Upper lobe of right lung (tissue), 1 donor: ENCODE measurements at places on chromosomes 1 and 21. TPM values are rescaled to one million over a fixed set of nuclear protein-coding genes. Genes with fewer than 3 reads are reported as not detected.

Gene HIVEP3
- 16.6 TPM for total RNA-seq

- DNase-seq, result peak; percentile 46
Observed at GRCh38 chr1:32900371-32900955, 726 bp downstream of the TMEM54 start.

DNA sequence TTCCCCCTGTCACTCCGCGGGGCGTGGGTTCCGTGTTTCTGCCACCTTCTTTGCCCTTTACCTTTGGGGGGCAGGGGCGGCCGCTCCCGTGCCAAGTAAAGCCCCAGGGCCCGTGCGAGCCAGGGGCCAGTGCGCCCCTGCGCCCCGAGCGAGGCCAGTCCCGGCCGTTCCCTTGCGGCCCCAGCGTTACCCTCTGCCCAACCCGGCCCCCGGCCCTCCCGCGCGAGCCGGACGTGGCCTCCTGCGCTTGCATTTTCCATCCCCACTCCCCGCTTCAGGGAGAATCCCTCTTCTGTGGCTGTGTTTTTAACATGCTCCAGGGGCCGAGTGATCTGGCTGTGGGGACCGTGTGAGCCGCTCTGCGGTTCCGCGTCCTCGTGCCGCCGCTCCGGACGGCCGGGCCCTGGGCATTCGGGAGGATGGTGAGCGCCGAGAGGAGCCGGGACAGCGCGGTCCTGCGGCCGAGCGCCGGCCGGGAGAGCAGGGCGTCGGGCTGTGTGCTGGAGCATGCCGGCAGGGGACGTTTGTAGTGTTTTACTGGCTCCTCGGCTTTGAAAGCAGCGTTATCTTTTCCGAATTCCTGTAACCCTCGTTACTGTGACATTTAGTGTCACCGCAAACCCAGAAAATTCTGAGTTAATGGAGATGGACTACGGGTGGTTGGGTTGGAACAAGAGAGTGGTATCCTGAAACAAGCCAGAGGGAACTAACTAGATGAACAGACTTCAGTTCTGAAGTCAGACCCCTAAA lies 1.0 kb downstream of the GALNT2 start:
- DNase-seq, result peak; percentile 75

GRCh38 chr1:21669258-21670058 lies at the start of gene RAP1GAP:
Gene RAP1GAP, minus strand, starts transcription at chr1:21669357. Its CDS starts 49,325 bp downstream, at chr1:21620032.
- DNase-seq, result peak; percentile 78

DNA sequence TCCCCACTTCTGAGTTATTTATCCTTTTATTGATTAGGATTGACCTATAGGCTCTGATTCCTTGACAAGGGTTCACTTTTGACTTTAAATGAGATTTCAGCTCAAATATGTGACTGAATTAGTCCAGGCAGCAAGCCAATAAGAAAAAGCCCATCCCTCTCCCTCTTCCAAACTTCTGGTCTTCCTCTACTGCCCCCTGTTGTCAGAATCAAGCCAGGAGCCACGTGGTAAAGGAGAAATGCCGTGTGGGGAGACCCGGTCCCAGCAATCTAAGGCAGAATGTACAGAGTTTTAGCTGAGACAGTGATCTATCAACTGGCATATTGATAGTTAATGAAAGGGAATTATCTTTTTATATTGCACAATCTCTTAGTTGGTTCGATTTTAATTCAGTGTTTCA lies 5.2 kb downstream of the ADAMTS5 start:
- no peak for DNase-seq

Gene OLFML3
- total RNA-seq, result 43.5 TPM

DNA sequence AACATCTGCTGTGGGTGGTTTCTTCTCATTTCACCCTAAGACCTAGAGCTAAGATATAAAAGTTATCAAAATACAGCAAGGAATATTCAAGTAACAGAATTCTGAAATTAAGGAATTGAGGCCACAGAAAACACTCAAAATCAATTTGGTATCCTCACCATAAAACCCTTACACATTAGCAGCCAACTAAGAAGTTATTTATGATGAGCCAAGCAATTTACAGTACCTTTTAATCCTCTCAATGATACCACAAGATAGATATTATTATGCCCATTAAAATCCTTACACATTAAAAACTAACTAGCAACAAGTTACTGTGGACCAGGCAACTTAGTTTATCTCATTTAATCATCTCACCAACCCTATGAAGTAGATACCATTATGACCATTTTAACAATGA lies 81.6 kb downstream of the FAF1 start:
- no peak for DNase-seq

Gene CLIC6
- total RNA-seq, result 12.3 TPM

GRCh38 chr1:151680826-151681225 lies 35.8 kb downstream of the CELF3 start:
- no peak for DNase-seq

DNA sequence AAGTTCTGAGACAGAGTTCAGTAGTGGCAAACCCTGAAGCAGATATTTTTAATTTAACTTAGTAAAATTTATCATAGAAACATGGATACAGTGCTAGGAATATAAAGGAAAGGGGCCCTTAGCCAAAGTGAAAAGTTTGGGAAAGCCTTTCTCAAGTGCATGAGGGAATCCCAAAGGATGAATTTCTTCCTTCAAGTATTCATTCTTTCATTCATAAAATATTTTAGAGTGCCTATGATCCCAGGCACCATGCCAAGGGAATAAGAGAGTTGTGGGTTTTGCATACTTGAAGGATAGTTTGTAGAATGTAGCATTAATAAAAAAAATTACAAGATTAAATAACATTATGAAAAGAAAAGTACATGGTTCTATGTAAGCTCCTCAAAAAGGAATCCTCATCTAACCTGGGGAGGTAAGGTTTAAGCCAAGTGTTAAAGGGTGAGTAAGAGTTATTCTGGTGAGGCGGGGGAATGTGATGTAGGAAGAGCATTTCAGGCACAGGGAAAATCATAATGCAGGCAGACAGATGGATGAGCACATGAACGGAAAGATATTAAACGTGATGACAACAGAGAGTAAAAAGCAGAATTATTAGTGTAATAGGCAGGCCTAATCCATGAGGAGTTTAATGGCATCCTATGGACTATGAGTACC lies 40.4 kb upstream of the NTNG1 start:
- DNase-seq, result no peak

Gene JAM2
- total RNA-seq, result 38.6 TPM

DNA sequence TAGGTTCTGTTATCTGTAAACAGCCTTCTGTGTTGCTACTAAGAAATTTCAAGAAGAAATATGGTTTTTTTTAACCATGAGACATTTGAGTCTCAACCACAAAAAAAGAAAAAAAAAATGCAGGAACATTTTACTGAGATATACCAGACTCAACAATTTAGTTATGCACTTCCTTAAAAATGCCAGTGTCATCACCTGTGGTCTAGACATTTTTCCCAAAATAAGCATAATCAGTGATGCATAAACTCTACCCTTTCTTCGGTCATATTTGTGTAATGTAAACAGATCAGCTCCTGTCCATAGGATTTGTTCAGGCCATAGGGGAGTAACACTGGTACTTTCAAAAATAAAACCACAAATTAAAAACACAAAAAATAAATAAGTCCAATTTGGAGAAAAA lies 122.6 kb upstream of the TNFSF4 start:
- DNase-seq, result no peak

Gene SEMA6C
- total RNA-seq, result 6.7 TPM

Gene ANXA9
- total RNA-seq, result 1.2 TPM

Gene ORC1
- 0.43 TPM for total RNA-seq

DNA sequence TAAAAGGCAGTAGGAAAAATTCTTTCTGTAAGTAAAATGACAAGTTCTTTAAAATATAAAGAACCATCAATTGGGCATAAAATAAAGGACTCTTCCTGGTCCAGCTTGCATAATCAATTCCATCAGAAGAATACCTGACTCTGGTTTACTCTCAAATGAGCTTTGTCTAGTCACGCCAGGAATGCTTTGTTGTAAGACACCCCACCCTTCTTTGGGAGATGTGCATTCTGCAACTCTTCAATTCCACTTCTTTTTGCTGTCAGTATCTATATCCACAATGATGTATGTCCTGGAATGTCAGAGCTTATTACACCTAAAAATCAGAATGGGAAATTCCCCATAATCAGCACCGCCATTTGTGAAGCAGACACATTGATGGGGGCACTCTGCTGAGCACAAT lies 76.1 kb downstream of the PTPN14 start:
- no peak for DNase-seq

Gene NHLH1
- total RNA-seq, result not detected

GRCh38 chr1:44881011-44881632 lies 38.1 kb upstream of the PTCH2 start:
- no peak for DNase-seq

Gene SHISAL2A
- total RNA-seq, result 0.81 TPM

DNA sequence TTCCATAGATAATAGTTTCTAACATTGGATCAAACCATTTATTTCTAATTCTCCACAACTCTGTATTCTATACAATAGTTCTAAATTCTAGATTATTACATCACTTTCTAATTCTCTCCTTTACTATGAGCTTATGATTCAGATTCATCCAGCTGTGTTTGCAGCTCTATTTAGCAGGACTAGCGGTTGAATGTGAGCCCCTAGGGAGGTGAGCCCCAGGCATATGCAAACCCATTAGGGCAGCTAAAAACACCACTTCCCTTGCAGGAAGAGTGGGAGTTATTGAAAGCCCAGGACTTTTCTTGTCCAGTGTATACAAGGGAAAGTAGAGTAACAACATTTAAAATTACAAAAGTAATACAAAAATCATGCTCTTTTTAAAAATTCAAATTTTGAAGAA lies 56.9 kb downstream of the KRTAP19-8 start:
- DNase-seq, result no peak

- no peak for DNase-seq
Observed at GRCh38 chr1:8025671-8026144, 401 bp downstream of the ERRFI1 start.

DNA sequence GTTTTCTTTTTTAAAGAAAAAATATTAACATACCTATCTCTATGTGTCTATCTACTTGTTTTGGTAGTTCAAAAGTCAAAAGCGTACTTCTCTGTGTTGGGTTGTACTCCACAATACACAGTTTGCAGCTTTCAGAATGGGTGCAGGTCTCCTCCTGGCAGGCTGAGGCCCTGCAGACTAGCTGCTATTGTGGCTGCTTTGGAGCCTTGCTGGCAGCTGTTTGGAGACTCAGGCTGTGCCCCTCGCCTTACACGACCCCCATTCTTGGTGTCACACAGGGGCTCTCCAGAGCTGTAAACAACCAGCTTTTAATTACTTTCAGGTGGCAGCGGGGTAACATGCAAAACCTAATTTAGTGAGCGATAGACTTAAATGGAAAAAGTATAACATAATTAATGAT lies 160.4 kb downstream of the DSCAM start:
- DNase-seq, result no peak

DNA sequence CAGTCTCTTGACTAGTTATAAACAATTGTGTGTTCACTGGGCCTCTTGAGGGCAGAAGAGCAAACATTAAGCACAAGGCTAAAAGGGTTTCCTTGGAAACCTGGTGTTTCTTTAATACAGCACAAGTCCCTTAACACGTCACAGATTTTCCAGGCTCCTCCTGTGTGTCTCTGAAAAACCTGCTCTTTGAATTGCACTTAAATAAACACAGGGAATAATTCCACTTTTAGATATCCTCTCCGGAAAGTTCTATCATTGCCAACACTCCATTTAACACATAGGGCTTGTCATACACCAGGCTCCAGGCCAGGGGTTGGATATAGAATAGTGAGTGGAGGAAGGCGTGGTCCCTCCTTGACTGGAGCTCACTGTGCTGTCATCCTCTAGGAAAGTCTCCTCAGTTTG lies 442.6 kb downstream of the DSCAM start:
- no peak for DNase-seq

- DNase-seq, result no peak
Observed at GRCh38 chr1:66947267-66947666, 22.5 kb downstream of the MIER1 start.

DNA sequence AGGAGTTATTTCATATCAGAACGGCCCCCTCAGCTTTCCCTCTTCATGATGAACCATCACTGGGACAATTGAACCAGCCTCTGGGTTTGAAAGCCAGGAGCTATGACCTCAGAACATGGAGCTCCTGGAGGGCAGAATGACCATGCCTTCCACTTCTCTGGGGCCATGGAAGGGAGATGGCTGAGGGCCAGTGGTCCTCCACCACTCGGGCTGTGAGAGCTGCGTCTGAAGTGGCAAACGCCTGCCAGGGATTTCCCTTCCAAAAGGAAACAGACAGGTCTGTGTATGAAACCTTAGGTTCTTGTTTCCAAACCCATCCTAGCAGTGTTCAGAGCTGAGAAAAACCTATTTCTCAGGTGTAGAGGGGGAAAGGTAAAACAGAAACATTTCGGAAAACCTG lies 22.5 kb downstream of the PKP1 start:
- no peak for DNase-seq

Gene GPR52
- total RNA-seq, result 1.9 TPM

Gene OR2T29
- total RNA-seq, result not detected

Gene MYOCOS
- total RNA-seq, result not detected

GRCh38 chr1:117670976-117671780 lies 65.3 kb downstream of the TENT5C start:
- DNase-seq, result no peak

- DNase-seq, result no peak
Observed at GRCh38 chr1:194503209-194503608, 1316.8 kb upstream of the B3GALT2 start.

- DNase-seq, result no peak
Observed at GRCh38 chr1:228469413-228470162, 17.6 kb upstream of the RNF187 start.
